Stimulated activated CD8-positive, alpha-beta memory T cell treated with anti-CD3 and anti-CD28 coated beads, Interleukin-4, amount 100 ng/mL, for 24 hours (primary cell): ENCODE measurements at places on chromosomes 6 and 20.
A peak's percentile ranks its signal among the peaks of the same experiment; 100 is the strongest.

DNA sequence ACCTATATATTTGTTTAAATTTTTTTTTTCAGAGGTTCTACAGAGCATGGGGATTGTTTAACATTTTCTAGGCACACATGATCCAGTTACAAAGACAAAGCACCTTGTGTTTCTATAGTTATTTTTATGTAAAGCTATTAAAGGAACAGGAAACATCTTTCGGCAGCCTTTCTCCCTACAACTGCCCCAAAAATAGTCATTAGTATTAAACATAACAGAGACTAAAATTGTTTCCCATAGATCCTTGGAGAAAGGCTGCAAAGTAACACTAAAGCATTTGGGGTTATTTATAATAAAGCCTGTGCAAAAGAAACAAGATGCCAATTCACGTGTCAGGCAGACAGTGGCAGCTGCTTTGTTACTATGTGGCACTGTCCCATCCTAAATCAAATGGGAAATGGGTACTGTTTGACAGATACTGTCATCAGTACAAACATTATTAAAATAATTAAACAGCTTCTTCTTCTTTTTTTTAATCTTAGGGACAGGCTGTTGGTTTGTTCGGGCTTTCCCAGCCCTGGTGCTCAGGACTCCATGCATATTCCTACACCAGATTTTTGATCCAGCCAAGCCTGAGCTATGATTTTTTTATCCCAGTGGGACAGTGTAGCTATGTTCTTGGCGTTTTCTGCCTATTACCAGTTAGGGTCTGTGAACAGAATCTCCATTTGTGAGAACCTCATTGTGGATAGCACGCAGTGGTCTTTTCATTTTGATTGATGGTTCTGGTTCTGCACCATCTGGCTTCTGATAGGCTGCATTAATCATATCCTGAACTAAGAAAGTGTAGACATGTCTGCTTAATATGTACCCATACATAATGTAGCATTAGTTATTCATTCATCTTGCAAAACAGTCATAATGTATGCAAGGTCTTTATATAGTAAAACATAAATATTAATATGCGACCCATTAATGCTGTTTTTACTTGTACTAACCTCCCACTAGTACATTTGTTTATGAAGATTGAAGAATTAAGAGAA lies 460.4 kb upstream of the SOX4 start:
- DNase-seq = no peak

GRCh38 chr20:16265334-16265733 lies 307.9 kb downstream of the KIF16B start:
- no peak for DNase-seq

GRCh38 chr20:49508435-49509199 lies 26.1 kb upstream of the KCNB1 start:
- DNase-seq = no peak

- DNase-seq = no peak
Measured at GRCh38 chr6:6869094-6869493, 238.7 kb upstream of the RREB1 start.

DNA sequence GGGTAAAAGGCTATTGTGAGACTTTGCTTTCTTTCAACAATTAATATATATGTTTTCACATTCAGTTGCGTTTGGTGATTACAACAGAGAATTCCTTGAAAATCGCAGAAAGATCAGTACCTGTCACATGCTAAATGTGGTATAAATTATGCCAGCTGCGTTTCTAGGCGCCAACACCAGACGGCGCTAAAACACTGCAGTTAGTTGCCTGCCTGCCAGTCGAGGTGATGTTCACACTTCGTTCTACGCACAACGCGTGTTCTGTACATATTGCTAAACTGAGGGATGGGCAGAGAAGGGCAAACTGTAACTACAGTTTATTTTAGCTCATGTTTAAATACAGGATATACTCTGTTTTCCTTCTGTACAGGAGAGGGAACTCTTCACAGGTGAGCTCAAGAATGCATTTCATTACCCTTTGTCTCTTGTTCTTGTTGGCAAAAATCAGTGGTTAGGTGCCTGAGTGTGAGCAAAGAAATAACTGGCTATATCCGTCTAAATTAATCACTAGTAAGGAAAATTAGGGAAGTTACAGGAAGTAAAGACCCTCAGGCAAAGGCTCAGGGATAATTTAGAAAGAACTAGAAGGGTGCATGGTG lies 100.1 kb upstream of the RGS17 start:
- DNase-seq = no peak

- DNase-seq = no peak
Measured at GRCh38 chr20:4602297-4602631, 119.4 kb upstream of the PRND start.

DNA sequence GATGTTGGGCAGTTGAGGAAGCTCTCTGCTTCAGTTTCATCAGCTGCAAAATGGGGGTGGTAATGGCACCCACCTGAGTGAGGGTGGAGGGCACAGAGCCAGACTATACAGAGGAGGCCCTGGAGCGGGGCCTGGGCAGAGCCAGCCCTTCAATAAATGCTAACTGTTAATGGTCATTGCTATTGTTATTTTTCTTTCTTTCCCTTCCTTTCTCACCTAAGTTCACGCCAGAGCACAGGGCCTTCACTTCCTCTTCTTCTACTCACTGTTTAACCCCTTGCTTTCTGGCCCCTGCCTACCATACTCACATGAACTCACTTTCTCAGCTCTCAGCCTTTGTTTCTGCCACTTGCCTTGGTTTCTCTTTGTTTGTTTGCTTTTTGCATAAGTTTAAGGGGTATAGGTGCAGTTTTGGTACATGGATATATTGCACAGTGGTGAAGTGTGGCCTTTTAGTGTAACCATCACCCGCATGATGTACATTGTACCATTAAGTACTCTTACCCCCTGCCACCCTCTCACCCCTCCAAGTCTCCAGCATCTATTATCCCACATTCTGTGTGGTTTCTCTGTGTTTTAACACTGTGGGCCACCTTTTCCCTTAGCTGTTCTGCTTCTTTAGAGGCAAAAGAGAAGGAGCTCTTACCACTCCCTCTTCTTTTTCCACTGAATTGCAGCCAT lies 7.5 kb upstream of the RREB1 start:
- no peak for DNase-seq

- no peak for DNase-seq
Measured at GRCh38 chr6:13261464-13261994, 66.8 kb downstream of the TBC1D7 start.

GRCh38 chr20:18678549-18679419 lies 90.9 kb downstream of the DTD1 start:
- no peak for DNase-seq

GRCh38 chr20:53141201-53142050 lies 169.3 kb downstream of the TSHZ2 start:
- DNase-seq = no peak

DNA sequence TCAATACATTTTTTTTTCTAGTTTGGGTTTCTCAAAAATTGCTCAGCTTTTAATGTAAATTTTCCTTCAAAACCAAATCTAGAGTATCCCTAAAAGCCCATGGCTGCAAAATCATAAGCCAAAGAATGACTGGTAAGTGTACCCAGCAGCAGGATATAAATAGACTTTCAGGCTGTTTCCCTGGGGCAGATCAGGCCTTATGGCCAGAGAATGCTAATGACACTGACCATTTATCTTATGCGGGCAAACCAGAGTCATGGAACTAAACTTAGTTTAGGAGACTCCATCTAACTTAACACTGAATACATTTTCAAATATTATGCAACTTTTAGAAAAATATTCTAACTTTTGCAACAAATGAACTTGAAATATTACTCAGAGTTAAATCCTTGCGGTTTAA lies 7.4 kb downstream of the OSER1 start:
- DNase-seq = no peak

DNA sequence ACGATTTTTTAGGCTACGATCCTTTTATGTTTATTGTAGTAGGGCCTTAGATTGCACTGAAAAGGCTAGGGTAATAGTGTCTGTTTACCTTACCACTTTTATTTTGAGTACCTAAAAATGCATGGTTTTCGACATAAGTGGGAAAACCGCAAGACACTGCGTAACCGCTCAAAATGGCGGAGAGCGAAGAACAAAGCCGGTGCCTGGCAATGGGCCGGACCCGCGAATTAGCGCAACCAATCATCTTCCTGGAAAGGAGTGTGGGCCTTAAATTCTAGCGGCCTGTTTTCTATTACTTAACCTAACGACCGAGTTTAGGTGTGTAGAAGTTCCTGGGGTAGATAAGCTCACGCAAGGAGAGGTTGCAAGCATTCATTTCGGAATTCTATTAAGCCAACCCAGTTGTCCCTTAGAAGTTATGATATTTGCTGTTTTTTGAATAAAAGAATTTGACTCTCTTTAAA lies 118.0 kb downstream of the HFE start:
- peak; percentile 68 for DNase-seq

DNA sequence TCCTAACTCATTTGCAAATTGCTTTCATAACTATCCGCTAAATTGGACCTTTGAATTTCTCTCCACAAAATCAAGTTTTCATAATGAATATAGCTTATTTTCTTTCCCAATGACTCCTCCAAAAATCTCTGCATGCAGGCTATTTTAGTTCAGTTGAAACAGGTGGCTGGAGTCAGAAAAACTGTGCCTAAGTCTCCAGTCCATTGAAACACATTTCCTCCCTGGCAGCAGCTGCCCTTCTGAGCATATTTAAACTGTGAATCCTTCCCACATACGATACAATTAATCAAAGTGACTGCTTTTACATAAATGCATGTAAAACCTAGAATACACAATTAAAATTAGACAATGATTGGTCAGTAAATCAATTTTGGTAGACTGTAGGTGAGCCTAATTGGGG lies 344.6 kb upstream of the MARCKS start:
- no peak for DNase-seq

DNA sequence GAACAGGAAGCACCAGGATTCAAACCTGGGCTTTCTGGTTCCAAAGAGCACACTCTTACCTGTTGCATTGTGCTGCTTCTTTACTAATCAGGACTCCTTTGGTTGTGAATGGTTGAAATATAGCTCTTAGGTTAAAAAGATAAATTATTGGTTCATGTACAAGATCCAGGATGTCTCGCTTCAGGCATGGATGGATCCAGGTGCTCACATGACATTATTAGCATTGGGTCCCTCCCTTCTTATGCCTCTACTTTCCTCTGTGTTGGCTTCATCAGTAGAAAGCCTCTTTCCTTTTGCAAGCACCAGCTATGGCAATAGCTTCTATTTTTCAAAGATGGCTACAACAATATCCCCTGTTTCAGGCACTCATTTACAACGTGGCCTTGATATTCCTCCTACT lies 217.7 kb upstream of the SULF2 start:
- DNase-seq = no peak

- DNase-seq = no peak
Measured at GRCh38 chr6:13030396-13030795, 297.9 kb downstream of the TBC1D7 start.

DNA sequence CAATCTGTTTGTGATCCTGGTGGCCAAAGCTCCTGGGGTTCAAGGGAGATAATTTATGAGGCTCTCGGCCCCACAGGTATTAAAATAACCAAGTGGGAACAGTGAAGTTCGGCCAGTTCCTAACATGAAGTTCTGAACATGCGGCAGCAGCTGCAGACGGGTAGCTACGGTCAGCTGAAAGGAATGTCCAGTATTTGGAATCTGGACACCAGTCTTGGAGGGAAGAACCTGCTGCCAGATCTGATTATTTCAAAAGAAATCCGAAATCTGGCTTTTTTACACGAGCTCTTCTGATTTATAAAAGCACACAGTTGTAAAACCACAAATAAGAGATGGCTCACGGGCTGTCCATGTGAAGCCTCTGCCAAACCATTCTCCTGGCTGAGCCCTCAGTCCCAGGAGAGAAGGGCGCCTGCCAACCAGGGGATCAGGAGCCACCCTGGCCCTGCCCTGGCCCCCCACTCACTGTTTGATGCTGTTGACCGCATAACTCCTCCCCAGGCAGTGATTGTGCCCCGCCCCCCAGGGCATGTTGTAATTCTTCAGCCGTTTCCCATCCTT lies 28.2 kb upstream of the KCNB1 start:
- DNase-seq = no peak

DNA sequence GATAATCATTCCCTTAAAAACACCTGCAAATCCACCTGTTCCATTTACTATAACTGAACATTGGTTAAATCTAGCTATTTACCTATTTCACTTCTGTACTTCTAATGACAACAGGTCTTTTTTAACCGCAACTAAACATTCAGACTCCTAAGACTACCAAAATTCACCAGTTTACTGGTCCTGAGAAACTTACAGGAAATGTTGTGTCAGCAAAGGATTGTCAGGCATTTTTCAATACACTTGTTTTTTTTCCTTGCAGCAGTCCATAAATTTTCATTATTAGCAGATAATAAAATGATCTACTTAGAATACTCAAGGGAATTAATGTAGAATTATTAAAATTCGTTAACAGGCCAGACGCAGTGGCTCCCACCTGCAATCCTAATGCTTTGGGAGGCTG lies 5.3 kb downstream of the ZUP1 start:
- DNase-seq = no peak

DNA sequence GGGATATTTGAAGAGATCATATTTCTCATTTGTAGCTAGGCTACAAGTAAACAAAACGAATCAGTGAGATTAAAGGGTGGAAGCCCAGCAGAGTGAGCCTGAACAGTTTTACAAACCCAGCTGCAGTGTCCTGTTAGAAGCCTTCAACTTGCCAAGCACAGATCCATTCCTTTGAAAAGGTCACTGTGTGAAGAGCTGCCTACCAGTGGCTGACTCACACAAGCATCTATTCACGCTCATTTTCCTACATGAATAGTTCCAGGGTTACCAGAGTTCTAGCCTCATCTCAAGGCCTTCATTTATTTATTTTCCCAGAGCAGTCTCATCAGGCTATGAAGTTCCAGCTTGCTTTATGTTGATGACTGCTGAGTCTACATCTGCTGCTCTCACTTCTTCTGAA lies 25.7 kb upstream of the MLIP start:
- DNase-seq = no peak

DNA sequence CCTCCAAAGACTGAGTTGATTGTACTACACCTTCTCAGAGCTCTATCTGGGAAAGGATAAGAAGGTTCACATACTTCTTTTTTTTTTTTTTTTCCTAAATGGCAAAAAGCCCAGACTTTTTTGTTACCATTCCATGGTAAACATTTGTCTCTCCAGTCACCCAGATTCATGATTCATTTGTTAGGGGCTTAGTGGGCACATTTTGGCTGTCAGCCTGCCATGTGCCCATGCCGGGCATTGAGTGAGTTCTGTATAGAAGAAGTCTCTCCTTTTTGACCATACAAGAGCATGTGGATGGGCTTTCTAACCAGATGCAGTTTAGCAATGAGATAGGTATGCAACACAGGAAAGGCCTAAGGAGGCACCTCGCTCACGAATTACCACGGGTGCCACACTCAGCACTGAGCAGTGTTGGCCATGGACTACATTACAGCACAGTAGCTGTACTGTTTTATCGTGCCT lies 447.5 kb upstream of the HSF2 start:
- DNase-seq = no peak

- DNase-seq = no peak
Measured at GRCh38 chr6:54357141-54357540, 48.9 kb downstream of the TINAG start.
